Bone marrow (tissue), 2 donors: ENCODE measurements at places on chromosomes 6 and 20.

GRCh38 chr20:34315236-34315635 is 12.1 kb upstream of the AHCY start:
- DNase-seq = no peak

- DNase-seq = peak; percentile 6
These were observed 35.1 kb downstream of the MAP3K5 start for GRCh38 chr6:136757150-136757549.

DNA sequence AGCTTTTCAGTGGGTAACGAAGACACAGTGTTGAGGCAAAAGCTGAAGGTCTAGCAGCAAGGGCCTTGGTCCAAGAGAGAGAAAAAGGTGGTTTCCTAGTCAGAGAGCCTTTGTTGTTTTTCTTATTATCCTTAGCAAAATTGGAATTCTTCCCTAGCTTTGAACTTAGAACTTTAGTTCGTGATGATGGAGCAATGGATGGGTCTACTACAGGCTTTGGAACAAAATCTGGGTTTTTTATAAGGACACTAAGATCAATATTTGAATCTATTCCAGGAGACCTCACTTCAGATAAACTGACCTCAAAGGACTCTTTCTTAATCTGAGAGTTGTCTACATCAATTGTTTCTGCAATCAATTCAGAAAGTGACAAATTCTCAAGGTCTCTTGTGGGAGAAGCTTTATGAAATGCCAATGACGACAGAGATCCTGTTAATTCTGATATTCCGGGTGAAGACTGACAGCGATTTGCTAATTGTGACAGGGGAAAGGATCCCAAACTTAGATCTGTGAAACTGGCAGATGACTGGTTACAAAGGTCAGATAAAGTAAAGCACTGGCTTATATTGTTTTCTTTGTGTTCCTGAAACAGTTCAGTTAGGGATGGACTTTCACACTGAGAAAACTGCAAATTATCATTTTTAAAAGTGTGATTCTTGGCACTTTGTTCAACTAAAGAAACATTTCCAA is 17.7 kb downstream of the HBS1L start:
- DNase-seq = no peak

DNA sequence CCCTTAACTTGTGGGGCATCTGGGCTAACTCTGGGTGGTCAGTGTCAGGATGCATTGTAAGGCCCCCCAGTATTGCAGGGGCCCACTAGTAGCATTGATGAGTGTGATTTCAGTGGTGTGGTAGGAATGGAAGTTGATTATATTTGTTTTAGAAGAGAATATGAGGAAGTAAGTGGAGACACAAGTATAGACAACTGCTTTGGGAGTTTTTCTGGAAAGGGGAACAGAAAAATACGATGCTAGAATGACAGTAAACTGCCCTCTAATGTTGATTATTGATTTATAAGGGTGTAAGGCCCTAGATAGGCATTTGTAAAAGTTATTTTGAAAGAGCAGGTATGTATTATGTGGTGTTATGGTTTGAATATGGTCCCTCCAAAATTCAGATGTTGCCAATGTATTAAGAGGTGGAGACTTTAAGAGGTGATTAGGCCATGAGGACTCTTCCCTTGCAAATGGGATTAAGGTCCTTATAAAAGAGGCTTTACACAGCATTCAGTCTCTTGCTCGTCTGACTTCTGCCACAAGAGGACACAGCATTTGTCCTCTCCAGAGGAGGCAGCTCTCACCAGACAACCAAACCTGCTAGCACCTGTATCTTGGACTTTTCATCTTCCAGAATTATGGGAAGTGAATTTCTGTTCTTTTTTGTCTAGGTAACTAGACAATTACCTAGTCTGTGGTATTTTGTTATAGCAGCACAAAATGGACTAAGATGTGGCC is 135.9 kb upstream of the DTNBP1 start:
- no peak for DNase-seq

DNA sequence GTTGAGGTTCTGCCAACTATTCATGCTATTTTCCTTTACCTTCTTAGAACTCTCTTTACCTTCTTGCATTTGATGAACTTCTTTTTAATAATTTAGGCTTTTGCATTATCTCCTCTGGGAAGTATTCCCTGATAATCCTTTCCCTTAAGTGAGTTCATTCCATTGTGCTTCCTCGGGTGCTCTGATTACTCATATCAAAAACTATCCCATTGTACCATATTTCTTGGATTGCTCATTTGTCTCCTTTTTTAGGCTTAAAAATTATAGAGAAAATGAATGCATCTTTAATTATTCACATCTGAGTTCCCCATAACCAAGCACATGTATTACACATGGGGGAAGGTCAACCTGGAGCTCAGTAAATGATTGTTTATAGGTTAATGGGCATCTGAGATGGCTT is 2.5 kb downstream of the CALHM4 start:
- no peak for DNase-seq

DNA sequence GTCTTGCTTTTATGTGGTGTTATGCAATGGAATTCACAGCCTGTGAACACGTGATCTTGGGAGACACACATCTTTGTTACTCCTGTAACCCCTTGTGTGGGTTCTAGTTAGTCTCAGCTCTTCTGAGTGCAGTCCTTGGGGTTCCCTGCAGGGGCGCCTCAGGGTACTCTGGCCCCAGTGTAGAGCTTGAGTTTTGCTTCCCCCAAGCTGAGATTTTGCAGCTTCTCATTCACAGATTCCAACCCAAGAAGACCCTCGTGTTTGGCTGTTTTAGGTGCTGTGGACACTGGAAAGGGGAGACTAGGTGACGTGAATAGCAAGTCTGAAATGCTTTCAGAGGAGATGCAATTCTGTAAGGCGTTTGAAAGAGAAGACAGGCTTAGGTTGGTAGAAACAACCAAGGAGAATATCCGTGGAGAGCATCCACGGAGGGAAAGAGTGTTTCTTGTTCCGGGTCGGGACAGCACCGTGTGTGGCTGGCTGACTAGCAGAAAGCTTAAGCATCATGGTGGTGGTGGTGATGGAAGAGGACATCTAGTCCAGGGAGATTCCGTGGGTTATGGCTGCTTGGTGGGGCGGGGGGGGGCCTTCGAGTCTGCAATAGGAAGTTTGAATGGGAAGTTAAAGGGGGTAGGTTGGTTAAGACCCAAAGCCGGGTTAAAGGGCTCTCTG is 30.1 kb downstream of the DUSP22 start:
- DNase-seq = no peak

DNA sequence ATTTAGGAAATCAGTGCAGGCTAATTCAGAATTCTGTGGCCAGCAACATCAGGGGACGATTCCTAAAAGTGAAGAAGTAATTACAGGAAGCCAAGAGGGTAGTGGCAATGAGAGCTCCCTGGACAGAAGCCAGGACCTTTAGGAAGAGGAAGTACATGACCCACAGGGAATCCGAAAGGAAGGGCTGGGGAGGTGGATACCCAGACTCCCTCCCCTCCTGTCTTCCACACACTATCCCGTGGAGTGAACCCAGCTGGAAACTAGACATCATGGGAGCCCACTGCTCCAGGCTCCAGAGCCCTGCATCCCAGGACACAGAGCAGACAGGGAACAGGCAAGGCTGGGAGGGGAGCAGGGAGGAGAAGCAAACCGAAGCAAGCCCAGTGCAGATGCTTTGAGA is 83.0 kb downstream of the SNX5 start:
- no peak for DNase-seq

DNA sequence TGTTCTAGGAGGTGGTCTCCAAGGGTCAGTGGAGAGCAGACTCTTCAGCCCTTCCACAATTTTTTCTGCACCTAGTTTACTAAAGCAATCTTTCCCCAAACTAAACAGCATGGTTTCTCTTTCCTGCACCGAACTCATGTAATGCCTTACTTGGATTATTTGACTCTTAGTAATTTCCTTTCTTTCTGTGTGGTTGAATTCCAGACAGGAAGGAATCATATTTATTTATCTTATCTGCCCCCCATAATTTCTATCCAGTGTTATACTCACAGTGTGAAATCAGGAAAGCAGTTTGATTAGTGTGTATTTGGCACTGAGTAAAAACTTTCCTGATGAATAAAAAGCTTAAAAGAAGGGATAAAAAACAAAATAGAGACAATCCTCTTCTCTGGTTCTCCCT is 140.3 kb upstream of the STMND1 start:
- DNase-seq = no peak

GRCh38 chr20:38715646-38716045 is 8.6 kb upstream of the SLC32A1 start:
- no peak for DNase-seq

DNA sequence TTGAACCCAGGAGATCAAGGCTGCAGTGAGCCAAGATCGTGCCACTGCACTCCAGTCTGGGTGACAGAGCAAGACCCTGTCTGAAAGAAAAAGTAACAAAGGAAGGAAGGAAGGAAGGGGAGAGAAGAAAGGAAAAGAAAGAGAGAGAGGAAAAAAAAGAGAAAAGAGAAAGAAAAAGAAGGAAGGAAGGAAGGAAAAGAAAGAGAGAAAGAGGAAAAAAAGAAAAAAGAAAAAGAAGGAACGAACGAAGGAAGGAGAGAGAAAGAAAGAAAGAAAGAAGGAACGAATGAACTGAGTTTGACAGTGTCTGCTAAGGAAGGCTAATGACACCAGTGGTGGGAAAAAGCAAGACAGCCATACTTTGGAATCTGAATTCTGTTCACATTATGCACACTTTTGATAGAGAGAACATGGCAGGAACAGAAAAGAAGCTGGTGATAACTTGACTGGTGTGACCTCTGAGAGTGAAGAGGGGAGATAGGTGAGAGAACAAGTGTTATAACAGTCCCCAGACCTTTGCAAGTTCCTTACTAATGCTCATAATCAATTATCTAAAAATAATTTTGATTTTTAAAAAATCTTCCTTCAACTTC is 93.3 kb upstream of the MYLIP start:
- no peak for DNase-seq

GRCh38 chr6:111677249-111677990 is 71.7 kb upstream of the TRAF3IP2 start:
- no peak for DNase-seq

DNA sequence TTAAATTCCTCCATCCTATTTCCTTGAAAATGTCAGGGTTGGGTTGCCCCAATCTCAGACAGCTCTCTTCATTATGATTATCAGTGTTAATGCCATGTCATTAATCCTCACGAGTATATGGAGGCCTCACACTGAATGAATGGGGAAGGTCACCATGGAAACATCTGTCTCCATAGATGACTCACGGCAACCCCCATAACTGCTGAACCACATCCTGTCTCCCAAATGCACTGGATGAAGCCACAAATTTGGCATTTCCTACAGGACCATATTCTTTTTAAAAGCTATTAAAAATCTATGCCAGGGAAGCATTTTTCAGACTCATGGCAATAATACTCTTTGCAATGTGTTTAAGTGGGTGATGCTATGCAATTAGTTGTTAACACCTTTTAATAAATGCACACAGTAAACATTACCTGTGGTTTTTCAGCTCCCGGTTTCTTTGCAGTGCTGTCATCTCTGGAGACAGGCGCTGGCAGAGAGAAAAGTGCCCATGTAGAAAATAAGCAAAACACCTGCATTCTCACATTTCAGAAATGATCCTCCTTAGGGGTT is 80.1 kb upstream of the PTPRK start:
- DNase-seq = no peak

DNA sequence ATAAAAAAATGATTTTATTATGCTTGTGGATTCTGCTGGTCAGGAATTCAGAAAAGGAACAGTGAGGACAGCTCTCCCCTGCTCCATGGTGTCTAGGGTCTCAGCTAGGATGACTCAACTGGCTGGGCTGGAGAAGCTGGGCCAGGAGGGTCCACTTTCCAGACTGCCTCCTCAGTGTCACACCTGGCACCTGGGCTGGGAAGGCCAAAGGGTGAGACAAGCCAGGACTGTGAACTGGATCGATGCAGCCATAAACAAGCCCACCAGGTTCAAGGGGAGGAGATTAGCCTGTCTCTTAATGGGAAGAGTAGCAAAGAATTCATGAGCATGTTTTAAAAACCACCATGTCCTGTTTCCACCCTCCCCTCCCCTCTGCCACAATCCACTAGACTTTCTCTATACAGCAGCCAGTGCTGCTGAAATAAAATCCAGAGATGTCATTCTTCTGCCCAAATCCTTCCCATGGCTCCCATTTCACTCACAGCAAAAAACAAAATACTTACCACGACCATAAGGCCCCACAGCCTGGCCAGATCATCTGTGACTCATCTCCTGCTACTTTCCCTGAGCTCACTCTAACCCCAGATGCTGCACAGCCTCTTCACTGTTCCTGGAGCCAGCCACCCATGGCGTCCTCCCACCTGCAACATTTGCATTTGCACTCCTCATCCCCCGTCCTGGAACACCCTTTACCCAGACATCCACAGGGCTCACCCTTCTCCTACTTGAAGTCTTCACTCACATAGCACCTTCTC is 13.8 kb downstream of the SPTLC3 start:
- DNase-seq = no peak

GRCh38 chr6:132234356-132234755 is 166.9 kb downstream of the MOXD1 start:
- no peak for DNase-seq

DNA sequence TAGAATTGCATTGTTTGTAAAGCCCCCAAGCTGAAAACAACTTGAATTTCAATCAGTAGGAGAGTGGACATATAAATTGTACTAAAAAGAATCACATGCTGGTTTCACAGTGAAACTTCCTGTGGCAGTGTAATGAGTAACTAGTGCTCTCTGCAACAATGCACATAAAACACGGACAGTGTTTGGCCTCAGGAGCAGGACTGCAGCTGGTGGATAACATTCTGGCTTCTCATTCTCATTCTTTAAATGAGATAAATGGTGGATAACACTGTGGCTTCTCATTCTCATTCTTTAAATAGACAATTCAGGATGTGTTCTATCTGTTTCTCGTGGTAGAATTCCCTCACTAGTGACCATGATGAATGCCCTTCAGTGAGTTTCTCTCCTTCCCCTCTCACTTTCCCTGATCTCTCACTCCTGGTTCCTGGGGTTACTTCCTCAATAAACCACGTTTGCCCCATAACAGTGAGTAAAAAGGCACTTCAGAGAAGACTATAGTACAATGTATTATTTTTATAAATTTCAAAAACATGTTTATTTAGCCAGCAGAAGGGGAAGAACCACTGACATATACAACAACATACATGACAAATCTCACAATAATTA is 59.9 kb downstream of the SLC22A2 start:
- no peak for DNase-seq

- no peak for DNase-seq
These were observed 20.6 kb downstream of the TNXB start for GRCh38 chr6:32088487-32089049.

DNA sequence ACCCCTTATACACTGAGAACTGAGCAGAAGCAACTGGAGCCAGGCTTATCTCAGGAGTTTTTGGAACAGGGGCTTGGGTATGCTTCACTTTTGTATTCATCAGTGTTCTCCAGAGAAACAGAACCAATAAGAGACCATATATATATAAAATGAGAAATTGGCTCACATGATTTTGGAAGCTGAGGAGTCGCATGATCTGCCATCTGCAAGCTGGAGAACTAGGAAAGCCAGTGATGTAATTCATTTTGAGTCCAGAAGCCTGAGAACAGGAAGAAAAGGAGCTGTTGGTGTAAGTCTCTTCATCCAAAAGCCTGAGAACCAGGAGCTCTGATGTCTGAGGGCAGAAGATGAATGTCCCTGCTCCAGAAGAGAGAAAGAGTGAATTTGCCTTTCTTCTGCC is 272.0 kb downstream of the SLC35F1 start:
- no peak for DNase-seq
